ENCODE measurements at places on chromosomes 7 and 10.

DNA sequence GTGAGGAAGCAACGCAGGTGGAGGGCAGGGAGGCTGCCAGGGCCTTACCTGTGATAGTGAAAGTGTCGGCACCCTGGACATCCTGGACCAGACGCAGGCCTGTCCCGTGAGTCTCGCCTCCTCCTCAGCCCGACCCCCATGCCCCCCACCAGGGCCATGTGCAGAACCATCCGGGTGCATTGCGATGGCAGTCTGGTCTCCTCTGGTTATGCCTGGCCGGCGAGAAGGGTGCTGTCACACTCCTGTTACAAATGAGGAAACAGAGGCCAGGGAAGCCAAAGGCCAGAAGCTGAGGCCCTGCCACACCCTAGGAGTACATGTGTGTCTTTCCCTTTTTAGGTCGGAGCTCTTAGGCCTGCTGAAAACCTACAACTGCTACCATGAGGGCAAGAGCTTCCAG is 7.2 kb downstream of the DEPP1 start:
- no peak for ATAC-seq

DNA sequence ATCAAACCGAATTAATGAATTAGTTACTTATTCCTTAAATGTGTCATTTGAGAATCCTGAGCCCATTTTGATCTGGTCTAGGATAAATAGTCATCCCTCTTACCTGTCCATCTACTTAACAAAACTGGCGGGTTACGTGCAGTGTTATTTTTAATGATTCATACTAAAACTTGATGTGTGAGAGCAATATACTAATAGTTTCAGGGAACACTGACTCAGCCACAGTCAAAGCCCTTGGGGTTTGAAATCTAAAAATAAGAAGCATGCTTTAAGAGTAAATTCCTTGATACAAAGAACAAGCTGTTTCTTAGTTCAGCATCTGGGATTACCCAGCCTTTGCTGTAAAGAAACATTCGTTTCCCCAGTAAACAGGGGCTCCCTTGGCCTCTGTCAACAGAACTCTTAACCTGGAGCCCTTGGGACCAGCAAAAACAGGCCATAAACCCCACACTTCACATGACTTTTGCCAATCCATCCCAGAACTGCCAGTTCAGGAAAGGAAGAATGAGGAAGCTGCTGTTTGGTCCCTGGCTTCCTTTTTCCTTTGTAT is 370.6 kb upstream of the IGFBP3 start:
- ATAC-seq, result peak; percentile 42

DNA sequence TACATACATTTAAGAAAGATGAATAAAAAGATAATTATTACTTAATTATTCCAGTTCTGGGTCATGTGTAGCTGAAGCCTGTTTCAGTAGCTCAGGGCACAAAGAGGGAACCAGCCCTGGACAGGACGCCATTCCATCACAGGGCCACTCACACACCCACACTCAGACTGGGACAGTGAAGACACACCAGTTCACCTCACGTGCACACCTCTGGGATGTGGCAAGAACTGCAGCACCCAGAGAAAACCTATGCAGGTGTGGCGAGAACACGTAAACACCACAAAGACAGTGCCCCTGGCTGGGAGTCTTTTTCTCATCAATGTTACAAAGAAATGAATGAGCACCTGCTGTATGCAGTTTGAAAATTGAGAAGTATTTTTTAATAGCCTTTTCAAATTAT is 1.6 kb upstream of the IDI1 start:
- no peak for ATAC-seq

- no peak for ATAC-seq
Observed at GRCh38 chr10:110912374-110912773, 6.6 kb downstream of the BBIP1 start.

DNA sequence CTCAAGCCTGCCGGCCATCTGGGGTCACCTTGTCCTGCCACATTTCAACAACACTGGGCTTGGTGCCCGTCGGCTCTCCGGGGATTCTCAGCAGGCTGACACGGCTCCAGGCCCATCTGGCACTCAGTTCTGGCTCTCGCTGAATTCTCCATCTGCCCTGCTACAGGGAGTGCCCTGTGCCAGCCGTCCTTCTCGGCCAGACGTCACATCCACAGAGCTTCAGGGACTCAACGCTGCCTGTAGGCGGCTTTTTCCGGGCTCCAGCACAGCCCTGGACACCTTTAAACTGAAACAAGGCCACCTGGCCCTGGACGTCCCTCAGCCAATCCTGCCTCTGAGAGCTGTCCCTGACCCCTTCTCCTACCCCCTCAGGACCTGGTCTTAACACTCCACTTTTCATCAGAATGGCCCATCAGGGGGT is 43.0 kb downstream of the TMEM130 start:
- no peak for ATAC-seq

DNA sequence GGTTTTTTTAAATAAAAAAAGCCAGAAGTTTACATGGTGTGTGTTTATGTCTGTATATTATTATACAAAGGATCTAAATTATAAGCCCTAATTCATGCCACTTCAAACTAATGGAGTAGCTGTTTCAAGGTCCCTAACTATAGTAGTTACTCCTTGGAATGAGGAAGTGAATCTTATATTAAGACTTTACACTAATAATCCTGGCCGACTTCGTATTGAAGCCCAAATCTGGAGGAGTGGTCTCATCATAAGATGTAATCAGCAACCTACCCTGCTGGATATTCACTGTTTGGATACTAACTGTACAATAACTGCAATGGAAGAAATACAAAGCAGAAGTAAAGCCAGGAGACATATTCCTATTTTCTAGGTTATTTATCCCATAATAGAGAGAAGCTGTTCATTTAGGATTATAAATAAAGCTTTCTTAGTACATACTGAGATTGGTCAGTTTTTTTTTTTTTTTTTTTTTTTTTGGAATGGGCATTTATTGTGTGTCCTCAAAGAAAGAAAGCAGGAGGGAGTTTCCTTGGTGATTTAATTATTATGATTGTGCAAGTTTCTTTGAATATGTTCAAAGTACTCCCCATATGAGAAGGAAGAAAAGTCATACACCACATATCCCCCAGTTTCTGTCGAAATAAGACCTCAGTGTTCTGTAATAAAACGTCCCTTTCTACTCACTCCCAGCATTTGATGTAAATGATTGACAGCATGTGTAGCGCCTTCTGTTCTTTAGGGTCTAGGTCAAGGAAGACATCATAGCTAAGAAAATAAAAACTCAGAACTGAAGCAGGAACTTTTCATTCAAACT is 397.8 kb downstream of the EXOC4 start:
- no peak for ATAC-seq

DNA sequence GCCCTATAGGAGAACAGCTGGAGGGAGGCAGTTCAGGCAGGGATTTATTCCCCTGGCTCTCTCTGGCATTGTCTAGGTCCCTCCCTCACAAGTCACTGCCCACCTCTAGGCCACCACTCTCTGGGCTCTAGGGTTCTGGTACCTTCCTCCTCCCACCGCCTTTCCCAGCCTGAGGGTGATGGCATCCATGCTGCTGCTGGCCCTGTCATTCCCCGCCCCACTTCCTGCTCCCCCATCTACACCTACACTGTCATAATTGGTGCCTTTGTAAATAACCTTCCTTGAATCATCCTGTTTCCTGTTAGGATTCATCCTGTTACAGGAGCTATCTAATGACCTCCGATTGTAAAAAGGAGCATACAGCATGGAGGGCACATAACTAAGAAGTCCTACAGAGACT is 303.3 kb upstream of the COBL start:
- no peak for ATAC-seq

- peak; percentile 68 for ATAC-seq
Observed at GRCh38 chr10:79027147-79028055, 41.4 kb upstream of the ZMIZ1 start.

DNA sequence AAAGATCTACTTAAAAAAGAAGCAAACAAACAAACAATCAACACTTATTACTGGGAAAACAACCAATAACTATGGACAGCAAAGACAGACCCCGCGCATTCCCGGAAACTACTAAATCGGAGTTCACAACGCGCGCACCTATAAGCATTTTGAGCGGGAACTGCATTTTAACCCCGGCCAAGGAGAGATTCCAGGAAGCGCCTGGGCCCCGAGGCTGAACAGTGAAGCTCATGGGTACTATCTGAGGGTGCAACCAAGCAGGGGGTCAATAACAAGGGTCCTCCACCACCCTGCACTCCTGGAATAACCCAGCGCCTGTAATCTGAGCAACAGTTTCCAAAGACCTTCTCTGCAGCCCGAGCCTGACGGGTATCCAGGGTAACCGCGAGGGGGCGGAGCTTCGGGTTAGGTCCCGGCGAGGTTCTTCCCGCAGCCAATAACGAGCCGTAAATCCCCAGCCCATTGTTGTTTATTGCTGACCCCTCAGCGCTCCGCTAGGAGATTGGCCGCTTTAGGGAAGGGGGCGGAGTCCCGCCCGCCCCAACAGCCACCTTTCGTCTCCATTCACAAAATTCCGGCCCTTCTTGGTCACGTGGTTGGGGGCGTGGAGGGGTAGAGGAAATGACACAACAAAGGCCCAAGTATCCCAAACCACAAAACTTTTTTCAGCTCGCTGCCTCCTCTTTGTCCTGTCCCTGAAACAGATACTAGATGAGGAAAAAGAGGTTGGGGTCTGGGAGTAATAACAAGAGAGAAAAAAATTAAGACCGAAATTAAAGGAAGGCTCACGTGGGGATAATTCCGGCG is 1.7 kb upstream of the ETV1 start:
- ATAC-seq, result peak; percentile 91

GRCh38 chr7:47726047-47726726 is 144.3 kb upstream of the TNS3 start:
- no peak for ATAC-seq

GRCh38 chr7:92303761-92304160 is 58.0 kb downstream of the ANKIB1 start:
- ATAC-seq, result no peak

- ATAC-seq, result no peak
Observed at GRCh38 chr10:13401142-13401541, 53.0 kb upstream of the SEPHS1 start.

DNA sequence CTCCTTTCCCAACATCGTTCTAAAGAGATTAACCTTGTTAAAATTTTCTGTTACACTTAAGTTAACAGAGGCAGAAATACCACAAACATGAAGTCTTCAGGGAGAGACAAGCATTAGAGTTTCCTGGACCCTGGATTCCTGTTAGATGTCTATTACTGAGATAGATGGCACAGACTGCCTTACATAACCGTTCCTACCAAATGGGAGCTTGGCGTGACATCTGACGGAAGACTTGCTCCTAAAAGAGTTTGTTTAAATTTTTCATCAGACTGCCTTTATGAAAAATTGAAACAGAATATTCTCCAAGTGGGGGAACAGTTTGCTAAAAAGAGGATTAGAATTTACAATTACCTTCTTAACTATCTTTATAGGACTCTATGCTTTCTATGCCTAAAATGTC is 22.7 kb downstream of the ANK3 start:
- no peak for ATAC-seq

DNA sequence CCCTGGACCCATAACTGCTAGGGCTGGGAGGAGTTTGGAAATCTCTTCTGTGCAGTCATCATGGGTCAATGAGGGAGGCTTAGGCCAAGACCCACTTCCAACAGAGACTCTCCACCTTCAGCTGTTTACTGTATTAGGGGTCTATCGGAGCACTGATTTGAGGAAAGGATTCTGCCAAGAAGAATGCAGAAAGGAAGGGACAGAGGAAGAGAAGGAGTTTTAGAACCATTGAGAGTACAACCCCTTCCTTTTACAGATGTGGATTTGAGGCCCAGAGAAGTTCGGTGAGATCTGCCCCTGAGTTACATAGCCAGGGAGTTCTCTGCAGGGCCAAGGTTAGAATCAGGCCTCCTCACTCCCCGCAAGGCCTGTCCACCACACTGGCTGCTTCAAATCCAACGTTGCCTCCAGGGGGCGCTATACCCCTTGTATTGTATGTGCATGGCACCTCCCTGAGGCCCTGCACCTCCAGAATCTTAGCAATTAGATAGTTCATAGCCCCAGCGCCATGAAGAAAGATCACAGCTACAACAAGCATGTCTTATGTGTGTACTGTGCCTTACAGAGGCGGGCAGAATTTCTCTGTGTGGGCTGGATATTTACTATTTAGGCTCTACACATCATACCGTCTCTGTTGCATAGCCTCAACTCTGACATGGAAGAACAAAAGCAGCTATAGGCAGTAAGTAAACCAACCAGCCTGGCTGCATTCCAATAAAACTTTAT is 246.8 kb downstream of the SKIDA1 start:
- ATAC-seq, result peak; percentile 86

- ATAC-seq, result no peak
Observed at GRCh38 chr10:104483582-104483981, 129.9 kb downstream of the CFAP58 start.

DNA sequence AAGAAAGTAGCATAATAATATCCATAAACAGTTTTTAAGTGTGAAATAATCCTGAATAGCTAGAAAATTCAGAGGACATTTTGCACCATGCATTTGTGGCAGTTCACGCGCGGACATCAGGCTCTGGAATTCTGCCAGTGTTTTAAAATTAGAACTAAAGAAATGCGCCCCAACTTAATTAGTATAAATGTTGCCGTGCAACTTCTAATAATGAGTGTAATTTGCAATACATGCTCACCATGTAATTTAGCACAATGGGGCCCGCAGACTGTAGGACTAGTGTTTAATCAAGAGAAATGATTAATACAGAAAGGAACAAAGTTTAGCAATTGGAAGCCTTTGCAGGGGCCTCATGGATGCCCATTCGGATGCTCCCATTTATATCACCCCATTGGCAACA is 96.6 kb downstream of the PTPRE start:
- no peak for ATAC-seq

DNA sequence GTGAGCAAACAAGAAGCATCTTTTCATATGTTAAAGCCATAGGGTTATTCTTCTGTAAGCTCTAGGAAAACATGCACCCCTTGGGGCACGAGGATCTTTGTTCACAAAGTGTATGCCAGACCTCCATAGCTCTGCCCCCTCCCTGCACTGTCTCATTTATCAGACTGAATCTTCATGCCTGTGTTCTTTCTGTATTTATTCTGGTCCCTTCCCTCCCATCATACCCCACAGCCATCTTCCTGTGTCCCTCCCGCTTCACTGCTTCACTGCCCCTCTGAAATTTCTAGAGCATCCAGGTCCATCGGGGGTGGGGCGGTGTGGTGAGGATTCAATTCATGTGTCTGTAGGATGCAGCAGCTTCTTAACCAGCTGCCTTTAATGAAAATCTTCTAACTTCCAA is 7.5 kb downstream of the EPHB6 start:
- ATAC-seq, result no peak

GRCh38 chr7:54697659-54698186 is 61.3 kb downstream of the SEC61G start:
- no peak for ATAC-seq
